ENCODE measurements at places on chromosomes 6 and 20.

DNA sequence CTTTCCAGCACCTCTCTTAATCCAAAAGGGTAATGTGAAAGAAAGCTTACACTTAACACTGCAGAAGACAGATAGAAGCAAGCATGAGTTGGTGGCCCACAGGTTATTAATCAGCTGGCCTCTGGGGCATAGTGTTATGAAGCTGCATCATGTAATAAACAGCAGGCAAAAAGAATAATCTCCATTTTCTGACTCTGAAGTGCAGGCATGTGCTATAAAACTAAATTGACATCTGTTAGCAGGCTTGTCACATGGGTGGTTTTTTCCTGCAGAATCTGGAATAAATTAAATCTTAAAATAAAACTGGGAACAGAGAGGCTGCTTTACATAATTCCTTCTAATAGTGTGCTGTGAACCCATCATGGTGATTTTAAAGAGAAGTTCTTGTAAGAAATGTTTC lies 73.3 kb downstream of the METTL24 start:
- DNase-seq, result no peak

- no peak for DNase-seq
Measured at GRCh38 chr20:56429502-56429901, 17.4 kb downstream of the CASS4 start.

DNA sequence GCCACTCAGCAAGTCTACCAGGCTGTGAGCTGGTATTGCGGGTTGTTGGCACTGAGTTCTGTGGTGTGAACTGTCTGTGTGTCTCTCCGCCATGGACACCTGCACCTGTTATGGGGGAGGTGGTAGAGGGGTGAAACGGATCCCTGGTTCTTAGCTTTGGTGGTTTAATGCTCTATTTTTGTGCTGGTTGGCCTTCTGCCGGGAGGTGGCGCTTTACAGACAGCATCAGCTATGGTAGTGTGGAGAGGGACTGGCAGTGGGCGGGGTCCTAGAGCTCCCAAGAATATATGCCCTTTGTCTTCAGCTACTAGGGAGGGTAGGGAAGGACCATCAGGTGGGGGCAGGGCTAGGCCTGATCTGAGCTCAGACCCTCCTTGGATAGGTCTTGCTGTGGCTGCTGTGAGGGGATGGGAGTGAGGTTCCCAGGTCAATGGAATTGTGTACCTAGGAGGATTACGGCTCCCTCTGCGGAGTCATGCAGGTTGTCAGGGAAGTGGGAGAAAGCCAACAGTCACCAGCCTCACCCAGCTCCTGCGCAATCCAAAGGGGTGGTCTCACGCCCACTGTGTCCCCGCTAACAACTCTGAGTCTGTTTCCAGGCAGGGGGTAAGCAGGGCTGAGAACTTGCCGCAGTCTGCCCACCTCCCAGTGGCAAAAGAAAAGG lies 154.3 kb downstream of the CCDC170 start:
- DNase-seq, result no peak

DNA sequence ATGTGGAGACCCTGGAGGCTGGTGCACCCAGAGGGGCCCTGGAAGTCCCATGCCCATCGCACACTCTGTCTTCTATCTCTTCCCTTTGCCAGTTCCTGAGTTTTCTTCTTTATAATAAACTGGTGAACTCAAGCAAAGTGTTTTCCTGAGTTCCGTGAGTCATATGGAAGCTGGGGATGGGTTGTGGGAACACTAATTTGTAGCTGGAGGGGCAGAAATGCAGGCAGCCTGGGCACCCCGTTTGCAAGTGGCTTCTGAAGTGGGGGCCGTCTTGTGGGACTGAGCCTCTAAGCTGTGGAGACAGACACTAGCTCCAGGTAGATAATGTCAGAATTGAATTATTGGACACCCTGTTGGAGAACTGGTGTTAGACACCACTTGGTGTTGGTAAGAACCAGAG lies 3.2 kb upstream of the PPP1R3G start:
- DNase-seq, result no peak

DNA sequence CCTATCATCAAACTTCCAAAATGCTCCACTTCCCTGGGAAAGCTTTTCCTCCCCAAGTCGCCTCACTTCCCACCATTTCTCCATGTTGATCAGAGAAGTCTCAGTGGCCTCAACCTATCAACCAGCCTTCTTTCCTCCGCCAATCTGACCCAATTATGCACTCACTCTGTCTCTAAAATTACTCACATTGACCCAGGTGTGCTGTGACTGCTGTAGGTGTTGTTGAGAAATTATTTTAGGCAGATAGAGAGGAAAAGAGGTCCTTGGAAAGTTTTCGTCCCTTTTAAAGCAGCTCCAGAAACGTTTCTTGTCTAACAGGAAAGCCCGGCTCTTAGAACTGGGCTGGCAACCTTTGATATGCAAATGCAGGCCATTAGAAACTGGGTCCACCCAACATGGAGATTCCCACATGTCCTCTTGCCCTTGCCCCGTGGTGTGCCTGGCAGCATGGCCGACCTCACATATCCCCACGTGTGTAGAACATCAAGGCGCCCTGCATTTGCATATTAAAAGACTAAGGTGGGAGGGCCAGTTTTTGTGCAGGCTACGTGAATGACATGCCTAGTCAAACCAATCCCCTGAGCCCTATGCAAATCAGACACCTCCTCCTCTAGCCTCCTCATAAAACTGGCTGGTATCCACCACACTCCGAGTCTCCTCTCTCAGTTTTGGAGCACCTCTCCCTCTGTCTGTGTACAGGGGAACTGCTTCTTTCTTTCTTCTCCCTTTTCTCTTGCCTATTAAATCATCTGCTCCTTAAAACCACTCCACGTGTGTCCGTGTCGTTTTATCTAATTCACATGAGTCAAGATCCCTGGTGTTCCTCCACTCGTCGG lies 12.9 kb downstream of the IPCEF1 start:
- DNase-seq, result peak; percentile 59

DNA sequence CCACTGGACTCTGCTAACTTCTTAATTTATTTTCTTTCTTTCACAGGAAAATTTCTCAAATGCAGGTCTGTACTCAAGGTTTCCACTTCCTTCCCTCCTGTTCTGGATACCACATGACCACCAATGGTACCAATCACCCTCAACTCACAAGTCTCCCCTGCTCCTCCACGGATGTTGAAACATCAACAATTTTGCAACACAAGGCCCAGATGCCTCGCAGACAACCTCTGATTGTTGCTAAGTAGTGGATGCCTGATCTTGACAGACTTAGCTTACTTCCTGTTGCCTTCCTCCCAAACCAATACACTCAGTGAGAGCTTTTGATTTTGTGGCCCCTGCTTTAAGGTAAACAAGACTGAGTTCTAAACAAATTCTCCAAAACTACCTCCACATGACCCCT lies 146.6 kb downstream of the FRK start:
- no peak for DNase-seq

DNA sequence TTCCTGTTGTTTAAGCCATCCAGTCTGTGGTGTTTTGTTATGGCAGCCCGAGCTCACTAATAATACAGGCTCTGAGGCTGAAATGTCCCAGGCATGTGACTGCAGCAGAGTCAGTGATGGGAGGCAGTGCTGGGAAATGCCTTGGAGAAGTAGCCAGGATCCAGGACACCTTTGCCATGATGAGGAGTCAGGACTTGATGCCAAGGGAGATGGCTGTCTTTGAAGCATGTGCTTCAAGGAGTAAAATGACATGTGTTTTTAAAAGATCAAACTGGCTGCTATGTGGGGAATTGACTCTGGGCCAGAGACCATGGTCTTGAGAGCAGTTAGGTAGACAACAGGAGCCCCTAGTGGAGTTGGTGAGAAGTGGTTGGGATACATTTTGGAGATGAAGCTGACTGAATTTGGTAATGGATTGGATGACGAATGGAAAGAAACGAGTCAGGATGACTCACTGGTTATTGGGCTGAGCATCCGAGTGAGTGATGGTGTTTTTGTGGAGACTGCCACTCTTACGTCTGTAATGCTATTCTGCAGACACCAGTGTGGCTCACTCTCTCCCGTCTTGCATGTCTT lies 322.2 kb downstream of the PLCB1 start:
- DNase-seq, result peak; percentile 57

GRCh38 chr6:6596529-6597328 lies 8.2 kb downstream of the LY86 start:
- DNase-seq, result no peak

DNA sequence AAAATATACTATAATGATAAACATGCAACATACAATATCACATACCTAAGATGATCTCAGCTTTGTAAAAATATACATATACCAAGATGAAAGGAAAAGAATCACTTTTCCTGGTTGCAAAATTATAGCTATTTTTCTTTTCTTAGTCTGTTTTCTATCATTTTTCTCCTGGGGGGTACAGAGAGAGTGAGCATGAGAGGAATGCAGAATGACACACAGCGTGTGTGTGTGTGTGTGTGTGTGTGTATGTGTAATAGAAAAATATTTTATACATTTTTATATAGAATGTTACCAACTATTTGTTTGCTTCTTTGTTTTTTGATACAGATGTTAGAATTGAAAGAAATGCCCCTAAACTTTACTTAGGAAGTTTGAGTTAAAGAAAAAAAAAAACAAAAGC lies 64.3 kb downstream of the FAM83B start:
- DNase-seq, result no peak

- no peak for DNase-seq
Measured at GRCh38 chr6:37021356-37022129, 16.1 kb downstream of the FGD2 start.

DNA sequence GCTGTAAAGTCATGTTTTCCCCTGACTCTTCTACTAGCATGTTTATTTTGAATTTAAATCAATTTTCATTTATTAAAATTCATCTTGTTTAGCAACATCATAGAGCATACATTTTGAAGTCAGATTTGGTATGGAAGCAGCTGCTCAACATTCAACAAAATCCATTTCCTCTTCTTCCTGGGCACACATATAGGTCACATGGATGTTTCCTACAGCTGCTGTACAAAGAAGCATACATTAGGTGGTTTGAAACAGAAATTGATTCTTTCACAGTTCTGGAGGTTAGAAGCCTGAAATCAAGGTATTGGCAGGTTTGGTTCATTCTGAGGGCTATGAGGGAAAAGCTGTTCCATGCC lies 495.2 kb downstream of the RFPL4B start:
- no peak for DNase-seq

GRCh38 chr20:61118429-61119224 lies 133.4 kb upstream of the CDH4 start:
- no peak for DNase-seq

DNA sequence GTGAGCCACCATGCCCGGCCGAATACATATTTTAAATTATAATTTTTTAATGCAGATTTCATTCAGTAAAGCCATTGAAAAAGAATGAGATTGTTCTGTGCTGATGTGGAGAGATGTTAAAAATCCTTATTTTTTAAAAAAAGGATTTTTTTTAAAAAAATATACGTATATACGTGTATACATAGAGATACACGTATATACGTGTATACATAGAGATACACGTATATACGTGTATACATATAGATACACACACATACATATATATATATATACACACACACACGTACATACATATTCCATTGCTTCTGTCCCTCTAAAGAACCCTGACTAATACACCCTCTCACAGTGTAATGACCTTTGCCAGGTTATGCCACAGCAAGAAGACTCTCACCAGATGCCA lies 23.8 kb upstream of the TBC1D7 start:
- no peak for DNase-seq

GRCh38 chr6:50817646-50817950 lies 1.1 kb upstream of the TFAP2B start:
- DNase-seq, result no peak

DNA sequence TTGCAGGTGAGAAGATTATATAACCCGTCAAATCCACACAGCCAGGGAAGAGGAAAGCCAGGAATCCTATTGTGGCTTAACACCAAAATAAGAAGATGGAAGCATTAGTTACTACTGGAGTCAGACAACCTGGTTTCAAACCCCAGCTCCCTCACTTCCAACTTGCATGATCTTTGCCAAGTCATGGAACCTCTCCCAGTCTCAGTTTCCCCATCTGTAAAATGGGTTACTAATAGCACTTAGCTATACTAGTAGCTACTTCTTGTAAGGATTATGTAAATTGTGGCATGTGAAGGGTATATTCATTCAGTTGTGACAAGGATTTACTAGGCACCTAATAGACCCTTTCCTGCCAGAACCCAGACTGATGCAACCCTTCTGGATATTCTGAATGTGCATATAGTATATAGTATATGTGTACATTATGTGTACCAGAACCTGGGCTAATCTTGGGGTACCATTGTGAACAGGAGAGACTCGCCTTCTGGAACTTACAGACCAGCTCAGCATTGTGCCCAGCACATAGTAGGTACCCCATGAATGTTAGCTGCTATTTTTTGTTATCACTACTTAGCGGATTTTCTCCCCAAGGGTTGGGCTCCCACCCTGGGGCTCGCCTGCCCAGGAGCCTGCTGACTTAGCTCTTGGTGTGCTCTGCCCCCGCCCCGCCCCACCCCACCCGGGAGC lies 50.3 kb downstream of the JPH2 start:
- DNase-seq, result no peak

DNA sequence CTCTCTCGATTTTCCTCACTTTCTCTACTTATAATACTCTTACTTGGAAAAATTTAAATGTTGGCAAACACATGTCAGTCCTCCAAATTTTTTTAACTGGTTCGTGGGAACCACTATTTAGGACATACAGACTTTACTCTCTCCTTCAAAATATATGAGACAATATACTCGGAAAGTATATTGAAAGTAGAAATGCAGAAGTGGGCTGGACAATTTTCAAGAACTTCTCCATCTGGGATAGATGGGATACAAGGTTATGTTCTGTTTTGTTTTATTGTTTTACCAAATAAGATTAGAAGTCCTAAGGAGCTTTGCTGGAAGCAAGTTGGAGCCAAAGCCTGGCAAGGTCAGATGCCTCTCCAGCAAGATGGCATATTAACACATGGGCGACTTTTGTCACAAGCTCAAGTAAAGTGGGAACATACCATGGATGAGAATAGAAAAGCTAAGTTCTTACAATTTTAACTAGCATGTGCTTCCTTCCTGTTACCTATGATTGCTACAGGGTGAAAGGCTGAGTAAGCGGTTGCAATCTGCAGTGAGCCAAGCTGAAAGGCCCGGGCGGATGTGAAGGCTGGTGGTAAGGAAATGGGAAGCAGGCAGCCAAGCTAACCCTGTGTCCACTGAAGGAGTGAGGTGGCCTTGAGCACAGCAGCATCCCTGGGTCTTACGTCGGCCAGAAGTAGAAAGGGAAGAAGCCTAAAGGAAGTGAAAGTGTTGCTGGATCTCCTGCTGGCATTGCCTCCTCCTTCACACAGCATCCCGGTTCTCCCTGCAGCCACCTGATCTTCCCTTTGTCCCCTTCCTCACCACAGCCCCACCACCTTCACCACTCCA lies 7.1 kb downstream of the MAP3K5 start:
- DNase-seq, result peak; percentile 75

GRCh38 chr6:158717341-158718330 lies 67.8 kb downstream of the SYTL3 start:
- no peak for DNase-seq

DNA sequence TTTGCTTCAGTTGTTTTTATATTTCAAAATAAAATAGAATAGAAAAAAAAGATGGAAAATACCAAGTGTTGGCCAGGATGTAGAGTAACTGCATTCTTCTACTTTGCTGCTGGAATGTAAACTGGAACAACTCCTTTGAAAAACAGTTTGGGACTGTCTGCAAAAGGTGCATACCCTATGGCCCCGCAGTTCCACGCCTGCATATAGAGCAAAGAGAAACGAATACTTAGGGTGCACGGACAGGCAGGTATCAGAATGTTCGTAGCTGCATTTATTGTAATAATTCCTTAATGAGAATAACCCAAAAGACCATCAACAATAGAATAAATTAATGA lies 603 bp upstream of the RAB23 start:
- no peak for DNase-seq

Data from adrenal gland (tissue), 19 donors.